ENCODE measurements at places on chromosomes 12 and 14.

GRCh38 chr12:101923045-101923718 is 45.8 kb downstream of the DRAM1 start:
- DNase-seq: no peak

- DNase-seq: no peak
Observed at GRCh38 chr12:118336123-118336522, 36.6 kb downstream of the TAOK3 start.

DNA sequence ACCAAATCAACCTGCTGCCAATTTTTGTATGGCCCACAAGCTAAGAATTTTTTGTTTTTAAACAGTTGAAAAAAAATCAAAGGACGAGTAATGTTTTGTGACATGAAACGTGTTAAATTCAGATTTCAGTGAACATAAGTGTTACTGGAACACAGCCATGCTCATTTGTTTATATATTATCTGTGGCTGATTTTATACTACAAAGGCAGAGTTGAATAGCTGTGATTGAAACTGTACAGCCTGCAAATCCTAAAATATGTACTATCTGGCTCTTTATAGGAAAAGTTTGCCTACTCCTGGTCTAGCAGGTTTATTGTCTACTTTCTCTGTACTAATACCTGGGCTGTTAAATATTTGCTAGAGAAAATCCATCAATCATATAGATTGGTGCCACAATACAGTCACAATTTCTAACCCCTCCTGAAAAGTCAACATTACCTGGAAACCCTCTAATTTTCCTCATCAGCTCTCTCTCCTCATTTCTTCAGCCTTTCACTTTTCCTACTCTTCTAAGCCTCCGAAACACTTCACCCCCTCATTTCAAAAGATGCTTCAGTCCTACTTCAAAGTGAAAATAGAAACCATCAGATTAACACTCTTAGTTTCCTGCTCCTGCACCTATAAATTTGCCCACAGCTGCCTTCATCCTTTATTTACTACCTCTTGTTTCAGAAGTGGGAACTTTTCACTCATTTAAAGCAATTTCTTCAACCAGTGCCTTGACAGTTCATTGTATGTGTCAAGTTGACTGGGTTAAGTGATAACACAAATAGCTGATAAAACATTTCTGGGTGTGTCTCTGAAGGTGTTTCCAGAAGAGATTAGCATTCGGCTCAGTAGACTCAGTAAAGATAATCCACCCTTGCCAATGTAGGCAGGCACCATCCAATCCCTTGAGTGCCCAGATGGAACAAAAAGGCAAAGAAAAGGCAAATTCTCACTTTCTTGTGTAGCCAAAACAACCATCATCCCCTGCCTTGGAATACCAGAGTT is 18.0 kb upstream of the C2CD5 start:
- no peak for DNase-seq

- no peak for DNase-seq
Observed at GRCh38 chr14:88493392-88494185, 61.2 kb downstream of the PTPN21 start.

- DNase-seq: no peak
Observed at GRCh38 chr12:12527820-12528296, 34.8 kb downstream of the DUSP16 start.

GRCh38 chr14:76844223-76844622 is 18.0 kb downstream of the LRRC74A start:
- DNase-seq: no peak

- DNase-seq: peak; percentile 20
Observed at GRCh38 chr12:100733817-100734593, 60.6 kb upstream of the ANO4 start.

- DNase-seq: no peak
Observed at GRCh38 chr14:102507081-102507856, 2.3 kb downstream of the ANKRD9 start.

- no peak for DNase-seq
Observed at GRCh38 chr12:108722463-108722862, 8.9 kb downstream of the CORO1C start.

DNA sequence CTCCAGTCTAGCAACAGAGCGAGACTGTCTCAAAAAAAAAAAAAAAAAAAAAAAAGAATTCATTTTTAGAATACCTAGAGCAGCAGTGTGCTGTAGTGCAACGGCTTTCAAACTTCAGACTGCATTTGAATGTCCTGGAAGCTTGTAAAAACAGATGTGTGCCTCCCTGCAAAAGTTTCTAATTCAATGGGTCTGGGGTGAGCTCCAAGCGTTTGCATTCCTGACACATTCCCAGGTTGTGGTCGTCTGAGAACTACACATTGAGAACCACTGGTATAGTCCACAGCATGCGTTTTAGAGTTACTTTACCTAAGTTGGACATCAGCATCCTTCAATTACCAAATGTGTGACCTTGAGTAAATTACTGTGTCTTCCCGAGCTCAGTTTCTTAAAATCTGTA is 816.8 kb downstream of the NRXN3 start:
- no peak for DNase-seq

GRCh38 chr14:67646131-67646530 is 26.4 kb downstream of the ARG2 start:
- no peak for DNase-seq

DNA sequence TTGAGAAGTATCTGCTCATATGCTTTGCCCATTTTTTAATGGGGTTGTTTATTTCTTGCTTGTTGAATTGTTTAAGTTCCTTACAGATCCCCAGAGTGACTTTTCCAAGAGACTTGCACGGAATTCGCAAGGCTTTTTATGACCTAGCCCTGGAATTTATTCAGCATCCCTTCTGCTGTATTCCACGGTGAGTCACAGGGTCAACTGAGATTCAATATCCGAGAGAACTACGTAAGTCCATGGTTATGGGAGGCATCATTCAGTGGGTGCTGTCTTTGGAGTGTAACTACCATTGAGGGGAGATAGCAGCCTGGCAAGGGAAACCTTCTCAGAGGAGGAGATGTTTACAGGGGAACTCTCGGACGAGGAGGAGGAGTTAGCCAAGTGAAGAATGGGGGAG is 20.9 kb upstream of the GPRC5A start:
- no peak for DNase-seq

DNA sequence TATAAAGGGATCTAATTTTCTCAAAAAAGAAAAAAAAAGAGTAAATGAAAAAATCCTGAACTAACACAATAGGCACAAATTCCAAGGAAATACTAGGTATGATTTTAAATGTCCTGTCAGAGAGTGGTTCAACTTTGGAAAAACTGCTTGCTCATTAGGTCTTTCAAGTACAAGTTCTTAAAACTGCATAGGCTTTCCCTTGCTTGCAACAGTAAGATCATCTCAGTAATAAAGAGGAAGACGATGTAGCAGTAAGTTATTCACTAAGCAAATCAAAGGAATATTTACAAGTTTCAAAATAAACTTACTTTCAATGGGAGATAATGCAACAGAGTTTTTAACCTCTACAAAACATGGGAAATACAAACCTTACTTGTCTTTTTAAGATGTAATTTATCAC is 21.6 kb downstream of the CORO1C start:
- DNase-seq: no peak

DNA sequence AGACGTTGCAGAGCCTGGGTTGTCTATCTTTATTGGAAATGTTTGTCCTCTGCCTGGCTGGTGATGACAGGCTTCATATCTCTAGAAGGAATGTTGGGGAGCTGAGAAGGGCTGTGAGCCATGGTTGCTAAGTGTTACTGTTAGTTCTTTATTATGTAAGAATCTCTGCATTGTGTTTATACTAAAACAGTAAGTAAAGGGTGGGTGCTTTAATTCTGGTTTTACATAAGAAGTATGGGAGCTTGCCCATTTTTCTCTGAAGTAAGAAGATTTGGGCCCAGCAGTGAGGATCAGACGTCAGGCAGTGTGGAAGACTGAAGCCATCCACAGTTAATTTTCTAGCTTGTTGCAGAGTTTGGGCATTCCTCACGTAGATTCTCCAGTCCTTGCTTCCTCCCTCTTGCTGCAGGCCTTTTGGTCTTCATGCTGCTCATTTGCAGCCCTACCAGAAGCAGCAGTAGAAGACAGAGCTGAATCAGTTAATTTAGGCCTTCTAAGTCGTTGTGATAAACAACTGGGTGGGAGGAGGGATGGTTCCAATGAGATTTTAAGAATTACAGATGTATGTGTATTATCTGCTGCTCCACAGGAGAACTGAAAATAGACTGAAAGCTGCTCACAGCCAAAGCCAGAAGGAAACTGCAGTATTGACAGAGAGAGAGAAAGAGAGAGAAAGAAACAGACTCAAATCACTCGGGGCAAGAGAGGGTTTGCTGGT is 21.4 kb downstream of the WNT5B start:
- no peak for DNase-seq

DNA sequence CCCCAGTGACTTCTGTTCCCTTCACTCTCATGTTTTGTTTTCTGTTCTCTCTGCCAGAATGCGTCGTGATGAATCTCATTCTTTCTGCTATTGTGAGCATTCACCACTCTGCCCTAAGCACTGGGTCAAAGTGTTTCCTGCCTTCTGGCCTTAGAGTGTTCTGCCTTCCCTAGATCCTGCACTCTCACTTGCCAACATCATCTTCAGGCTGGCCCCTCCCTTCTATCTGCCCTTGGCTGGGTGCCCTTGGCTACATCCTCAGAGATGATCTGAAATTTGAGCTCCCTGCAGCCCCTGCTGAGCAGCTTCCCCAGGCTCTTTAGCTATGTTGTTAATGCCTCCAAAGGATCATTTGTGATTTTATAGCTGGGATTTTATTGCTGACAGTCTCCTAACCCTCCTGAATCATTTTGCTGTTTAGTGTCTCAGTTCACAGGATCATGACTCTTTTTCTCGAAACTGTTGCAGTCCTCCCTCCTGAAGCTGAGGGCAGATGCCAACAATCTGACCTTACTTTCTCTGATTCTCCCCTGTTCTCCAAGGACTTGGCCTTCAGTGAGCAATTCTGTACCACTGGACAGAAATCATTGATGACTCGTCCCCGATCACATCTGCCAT is 4.5 kb downstream of the DHRS2 start:
- no peak for DNase-seq

GRCh38 chr12:97474161-97474560 is 11.6 kb downstream of the RMST start:
- DNase-seq: no peak

DNA sequence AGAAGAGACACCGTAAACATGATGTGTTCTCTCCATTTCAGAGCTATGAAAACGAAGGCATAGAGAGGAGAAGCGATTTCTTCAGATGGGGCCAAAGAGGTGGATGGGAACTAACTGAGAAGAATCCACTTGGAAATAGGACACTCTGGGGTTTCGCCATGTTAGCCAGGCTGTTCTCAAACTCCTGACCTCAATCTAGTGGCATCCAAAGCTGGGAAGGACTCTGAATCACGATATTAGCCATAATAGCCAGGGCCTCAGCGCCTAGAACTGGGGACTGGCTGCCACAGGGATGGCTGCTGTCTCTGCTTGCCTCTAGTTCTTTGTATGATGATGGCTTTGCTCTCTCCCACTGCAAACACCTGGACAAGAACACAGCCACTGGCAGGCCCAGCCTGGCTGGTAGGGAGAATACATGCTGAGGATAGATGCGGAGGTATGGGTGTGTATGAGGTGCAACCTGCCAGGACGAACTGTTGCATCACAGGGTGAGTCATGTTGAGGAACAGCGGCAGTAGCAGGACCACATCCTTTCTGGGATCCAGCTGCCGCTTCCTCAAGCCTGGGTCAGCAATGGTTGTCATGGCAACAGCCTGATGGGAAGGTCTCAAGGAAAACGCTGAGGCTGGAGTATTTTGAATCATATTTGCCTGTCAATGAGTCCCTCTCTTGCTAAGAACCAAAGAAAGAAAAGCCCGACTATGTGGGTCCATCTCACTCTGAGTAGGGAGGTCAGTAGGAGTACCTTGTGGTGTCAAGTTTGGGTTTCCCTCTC is 31.1 kb downstream of the CCDC177 start:
- no peak for DNase-seq

- DNase-seq: no peak
Observed at GRCh38 chr12:24023081-24023480, 73.6 kb upstream of the SOX5 start.

- DNase-seq: peak; percentile 65
Observed at GRCh38 chr12:79690142-79690637, 574 bp downstream of the PAWR start.

DNA sequence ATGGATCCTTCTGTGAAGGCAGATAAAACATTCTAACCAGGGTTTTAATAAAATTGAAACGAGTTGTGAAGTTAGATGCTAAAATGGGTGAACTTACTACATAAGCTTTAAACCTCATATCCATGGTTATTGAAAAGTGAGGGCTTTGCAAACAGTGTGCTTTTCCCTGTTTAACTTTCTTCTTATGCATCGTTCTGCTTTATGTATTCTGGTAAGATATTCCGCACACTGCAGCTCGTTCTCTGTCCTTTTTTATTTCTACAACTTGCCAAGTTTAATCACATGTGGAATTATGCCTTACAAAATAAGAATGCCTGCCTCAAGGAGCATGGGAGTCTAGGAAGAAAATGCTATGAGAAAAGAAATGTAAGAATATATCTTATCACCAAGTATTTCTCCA is 30.9 kb downstream of the PELI2 start:
- no peak for DNase-seq

DNA sequence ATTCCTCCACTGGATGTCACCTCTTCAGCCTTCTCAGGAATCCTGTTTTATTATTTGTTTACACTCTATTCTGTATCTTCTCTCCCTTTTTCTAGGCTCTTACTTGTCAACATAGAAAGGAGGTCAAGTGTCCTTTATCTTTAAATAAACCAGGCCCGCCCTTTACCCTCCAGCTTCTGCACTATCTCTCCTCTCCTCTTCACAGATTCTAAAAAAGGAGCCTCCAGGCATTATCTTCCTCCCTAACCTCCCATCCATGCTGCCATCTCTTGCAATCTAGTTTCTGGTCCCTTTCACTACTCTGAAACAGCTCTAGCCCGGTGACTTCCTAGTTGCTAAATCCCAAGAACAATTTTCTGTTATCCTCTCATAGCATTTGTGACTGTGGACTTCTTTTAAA is 24.1 kb upstream of the ARID2 start:
- DNase-seq: no peak

GRCh38 chr12:46267825-46268582 is 839 bp downstream of the SLC38A1 start:
- no peak for DNase-seq

- peak; percentile 25 for DNase-seq
Observed at GRCh38 chr12:114508529-114509129, 102.7 kb upstream of the TBX5 start.

GRCh38 chr12:65540140-65540539 is 261.7 kb downstream of the MSRB3 start:
- no peak for DNase-seq

Measured in NCI-H526 treated with DMSO at 0.1 percent for 48 hours (cell line).